Activated CD8-positive, alpha-beta memory T cell treated with anti-CD3 and anti-CD28 coated beads for 48 hours (primary cell): ENCODE measurements at places on chromosomes 3 and 15.

- DNase-seq: no peak
Measured at GRCh38 chr3:141089339-141090152, 38.4 kb downstream of the SPSB4 start.

DNA sequence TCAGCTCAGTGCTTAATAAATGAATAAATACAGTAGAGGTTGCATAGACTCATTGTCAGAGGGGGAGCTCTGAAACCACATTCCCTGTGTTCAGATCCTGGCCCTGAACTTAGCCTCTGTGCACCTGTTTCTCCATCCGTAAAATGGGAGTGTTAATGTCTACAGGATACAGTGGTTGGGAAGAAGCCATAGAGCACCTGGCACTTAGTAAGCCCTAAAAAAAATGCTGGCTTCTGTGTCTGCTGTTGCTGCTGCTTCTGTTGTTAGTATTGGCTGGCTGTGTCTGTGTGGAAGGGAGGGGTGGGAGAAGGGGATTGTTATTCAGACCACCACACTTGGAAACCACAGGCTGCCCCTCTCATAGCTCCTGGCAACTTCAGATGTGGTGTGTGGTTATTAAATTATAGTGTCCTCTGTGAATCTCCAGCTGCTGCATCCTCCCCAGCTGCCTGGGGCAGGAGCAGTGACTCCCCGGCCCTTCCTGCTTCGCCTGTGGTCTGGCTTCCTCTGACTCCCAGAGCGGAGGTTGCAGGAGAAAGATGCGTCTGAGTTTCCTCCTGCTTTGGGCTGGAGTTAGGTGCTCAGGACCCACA is 31.0 kb downstream of the FGD5 start:
- DNase-seq: no peak

DNA sequence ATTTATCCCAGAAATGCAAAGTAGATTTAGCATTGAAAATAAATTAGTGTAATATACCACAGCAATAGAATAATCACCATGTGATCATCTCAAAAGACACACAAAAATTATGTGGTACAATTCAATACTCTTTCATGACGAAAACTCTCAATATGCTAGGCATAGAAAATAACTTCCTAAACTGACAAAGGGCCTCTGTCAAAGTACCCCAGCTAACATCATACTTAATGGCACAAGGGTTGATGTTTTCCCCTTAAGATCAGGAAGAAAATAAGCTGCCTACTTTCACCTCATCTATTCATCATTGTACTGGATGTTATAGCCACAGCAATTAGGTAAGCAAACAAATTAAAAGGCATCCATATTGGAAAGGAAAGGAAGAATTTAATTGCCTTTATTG is 22.7 kb upstream of the NIPA2 start:
- no peak for DNase-seq

DNA sequence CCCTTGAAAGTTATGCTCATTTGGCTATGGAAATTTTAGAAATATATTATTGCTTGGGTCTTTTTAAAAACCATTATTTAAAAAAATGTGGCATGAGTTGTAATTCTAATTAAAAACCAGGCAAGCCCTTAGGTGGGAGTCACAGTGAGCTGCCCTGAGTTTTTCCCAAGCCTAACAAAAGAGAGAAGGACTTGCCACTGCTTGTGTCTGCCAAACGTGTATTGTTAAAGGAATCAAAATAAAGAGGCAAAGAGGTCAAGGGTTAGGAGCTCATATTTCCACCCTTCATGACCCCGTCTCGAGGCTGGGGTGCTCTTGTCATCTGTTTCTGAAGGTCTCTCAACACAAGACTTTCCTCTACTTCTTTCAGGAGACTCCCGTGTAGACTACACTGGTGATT is 321.1 kb downstream of the ZIC1 start:
- no peak for DNase-seq

GRCh38 chr3:161600173-161600572 is 103.6 kb downstream of the OTOL1 start:
- no peak for DNase-seq

DNA sequence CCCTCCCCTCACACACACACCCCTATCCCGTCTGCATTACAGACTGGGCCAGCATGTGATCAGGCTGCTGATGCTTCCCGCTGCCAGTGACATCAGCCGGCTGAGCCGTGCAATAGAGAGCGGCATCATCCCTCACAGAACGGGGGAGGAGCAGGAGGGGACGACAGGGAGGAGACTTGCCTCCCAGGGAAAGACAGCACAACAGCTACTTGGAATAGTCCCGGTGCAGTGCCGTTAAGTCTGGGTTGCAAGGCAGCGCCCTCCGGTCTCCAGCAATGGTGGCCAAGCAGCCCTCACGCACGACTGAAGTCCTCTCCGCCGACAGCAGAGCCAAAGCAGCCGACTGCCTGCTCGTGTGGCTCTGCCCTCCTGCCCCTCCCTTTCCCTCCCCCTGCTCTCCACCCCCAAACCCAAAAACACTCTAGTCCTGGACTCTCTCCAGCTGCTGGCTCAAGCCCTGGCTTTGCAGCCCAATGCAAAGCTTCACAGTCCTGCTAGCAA is 31.5 kb upstream of the RPS17 start:
- no peak for DNase-seq

GRCh38 chr3:32098528-32098927 is 7.9 kb upstream of the GPD1L start:
- no peak for DNase-seq

DNA sequence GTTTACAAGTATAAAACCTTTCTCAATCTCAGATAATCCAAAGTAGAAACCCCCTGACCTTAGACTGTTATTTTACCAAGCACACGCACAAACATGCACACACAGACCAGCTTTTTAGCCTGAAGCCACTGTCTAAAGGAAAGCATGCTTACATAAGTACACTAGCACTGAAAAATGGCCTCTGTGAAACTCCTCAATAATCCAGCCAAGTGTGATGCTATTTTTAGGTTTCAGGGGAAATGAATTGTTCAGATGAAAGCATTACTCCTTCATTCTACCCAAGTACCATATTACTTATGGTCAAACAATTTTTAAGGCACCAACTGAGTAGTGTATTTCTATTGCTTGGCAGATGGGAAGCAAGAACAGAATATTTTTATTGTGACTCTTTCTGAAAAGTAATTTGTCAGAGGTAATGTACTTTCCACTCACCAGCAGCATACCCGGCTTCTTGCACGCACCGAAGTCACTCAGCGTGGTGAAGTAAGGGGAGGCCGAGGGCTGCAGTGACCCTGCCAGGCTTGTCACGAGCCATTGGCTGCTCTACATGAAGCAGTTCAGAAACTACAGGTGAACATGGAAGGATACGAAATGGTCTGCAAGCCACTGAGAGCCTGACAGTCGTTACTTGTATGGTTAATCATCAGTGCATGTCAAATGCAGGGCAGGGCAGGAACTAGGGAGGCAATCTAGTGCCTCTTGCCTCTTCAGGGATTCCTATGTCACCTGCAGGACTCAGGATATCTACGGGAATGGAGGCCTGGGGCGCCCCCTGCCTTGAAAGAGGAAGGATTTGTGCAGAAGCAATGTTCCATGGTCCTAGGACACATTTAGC is 106.7 kb downstream of the GABRB3 start:
- DNase-seq: no peak

- DNase-seq: no peak
Measured at GRCh38 chr3:195597229-195597628, 13.5 kb upstream of the APOD start.

GRCh38 chr3:10725846-10726245 is 90.2 kb upstream of the SLC6A11 start:
- DNase-seq: no peak

- DNase-seq: no peak
Measured at GRCh38 chr3:52722491-52722890, 16.6 kb downstream of the SPCS1 start.

DNA sequence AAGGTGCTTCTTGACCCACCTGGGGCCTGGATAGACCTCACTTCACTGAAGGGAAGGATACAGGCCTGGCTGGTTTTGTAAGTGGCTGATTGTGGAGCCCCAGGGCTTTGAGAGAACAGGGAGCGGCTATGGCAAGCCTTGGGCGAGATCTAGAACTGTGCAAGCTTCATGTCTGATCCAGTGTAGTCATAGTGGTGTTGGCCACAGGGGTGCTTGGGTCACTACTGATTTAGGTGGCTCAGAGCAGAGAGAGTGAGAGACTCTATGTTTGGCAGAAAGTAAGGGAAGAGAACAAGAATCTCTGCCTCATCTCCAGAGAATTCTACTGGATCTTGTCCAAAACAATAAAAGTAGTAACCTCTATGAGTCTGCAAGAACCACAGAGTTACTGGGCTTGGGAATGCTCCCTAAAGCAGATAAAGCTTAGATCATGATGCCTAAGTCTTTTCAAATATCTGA is 394.2 kb upstream of the EPHA3 start:
- DNase-seq: no peak

GRCh38 chr3:197501879-197502620 is 53.7 kb downstream of the BDH1 start:
- DNase-seq: peak; percentile 26

DNA sequence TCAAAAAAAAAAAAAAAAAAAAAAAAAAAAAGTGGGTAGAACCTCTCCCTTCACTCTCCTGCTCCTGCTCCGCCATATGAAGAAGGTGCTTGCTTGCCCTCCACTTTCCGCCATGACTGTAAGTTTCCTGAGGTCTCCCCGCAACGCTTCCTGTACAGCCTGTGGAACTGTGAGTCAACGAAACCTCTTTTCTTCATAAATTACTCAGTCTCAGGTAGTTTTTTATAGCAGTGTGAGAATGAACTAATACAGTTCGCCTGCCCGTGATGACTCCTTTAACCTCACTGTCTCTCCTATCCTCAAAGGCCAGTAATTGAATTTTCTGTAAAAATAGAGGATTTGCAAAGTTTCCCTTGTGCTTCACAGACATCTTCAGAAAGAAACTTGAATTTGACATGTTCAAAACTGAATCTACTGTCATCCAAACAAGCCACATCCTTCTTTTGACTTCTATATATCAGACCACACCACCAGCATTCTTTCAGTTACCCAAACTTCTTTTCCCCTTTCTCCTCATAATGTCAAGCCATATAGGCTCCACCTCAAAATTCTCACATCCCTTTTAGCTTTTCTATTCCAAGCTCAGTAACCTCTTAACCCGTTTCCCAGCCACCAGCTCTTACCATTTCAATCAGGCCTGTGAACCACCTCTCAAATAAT is 44.3 kb downstream of the P2RY1 start:
- no peak for DNase-seq

DNA sequence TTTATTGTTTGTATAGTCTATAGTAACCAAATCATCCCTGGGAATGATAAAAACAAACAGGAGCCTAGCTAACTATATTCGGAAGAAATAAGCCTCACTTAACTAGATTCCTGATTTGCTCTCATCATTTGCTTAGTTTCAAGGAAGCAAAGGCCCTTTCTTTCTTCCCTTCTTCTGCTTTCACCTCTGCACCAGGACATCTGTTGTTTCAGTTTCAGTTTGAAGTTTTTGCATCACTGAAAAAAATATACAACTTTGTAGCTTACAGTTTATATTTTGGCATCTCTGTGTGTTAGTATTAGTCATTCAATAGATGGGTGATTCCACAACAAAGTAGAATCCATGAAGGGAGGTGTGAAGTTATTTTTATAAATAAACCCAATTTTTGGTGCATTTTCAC is 113.6 kb upstream of the SNTN start:
- no peak for DNase-seq

- no peak for DNase-seq
Measured at GRCh38 chr3:48686538-48687219, 964 bp upstream of the NCKIPSD start.

- DNase-seq: no peak
Measured at GRCh38 chr3:107184375-107184774, 192.9 kb upstream of the CCDC54 start.

DNA sequence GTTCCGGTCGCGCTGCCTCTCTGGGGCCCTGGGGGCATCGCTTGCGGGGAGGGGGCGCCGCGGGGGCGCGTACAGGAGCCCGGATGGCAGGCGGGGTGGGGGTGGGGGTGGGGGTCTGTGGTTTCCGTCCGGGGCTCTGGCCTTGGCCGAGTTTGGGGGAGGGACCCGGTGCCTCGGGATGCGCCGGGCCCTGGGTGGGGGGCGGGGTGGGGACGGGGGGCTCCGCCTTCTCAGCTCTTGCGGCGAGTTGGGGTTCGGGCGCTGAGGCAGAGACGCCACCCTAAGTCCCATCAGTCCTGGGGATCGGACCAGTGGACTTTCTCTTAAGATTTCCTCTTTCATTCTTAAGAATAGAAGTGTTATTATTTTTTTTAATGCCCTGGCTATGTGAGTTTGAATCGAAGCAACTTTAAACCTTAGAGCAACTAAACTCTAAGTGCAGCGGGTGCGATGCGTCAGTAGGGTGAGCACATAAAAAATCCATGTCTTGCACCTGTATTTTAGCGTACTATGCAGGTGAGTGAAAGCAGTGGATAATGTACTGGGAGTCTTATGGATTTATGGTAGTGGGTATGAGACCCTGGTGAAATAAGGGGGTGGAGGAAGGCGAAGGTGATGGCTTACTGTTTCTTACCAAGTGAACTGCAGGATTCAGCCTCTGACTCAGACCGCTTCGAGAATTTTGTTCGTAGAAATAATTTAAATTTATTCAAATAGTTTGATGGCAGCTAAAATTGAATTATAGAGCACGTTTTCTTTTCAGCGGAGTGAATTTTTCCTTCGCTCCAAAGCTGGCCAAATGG is 762 bp downstream of the CTNNB1 start:
- no peak for DNase-seq

GRCh38 chr15:80999623-81000036 is 1.1 kb upstream of the TLNRD1 start:
- DNase-seq: no peak

GRCh38 chr3:136728918-136729317 is 23.3 kb downstream of the STAG1 start:
- no peak for DNase-seq

GRCh38 chr15:39448409-39448808 is 132.5 kb upstream of the THBS1 start:
- no peak for DNase-seq

GRCh38 chr3:52771702-52772101 is 962 bp upstream of the NEK4 start:
- no peak for DNase-seq

GRCh38 chr15:47742334-47742733 is 25.0 kb downstream of the SEMA6D start:
- no peak for DNase-seq
